ENCODE measurements at places on chromosomes 3 and 15.

DNA sequence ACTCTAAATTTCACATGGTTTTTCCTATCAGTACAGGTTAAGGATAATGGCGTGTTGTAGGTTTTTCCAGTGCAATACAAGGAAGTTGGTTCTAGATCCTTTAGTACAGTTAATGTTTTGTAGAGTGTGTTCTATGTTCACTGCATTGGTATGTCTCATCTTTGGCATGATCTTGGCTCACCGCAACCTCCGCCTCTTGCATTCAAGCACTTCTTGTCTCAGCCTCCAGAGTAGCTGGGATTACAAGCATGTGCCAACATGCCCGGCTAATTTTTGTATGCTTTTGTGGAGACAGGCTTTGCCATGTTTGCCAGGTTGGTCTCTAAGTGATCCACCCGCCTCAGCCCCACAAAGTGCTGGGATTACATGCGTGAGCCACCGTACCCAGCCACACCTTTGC lies 30.4 kb downstream of the SNRPN start:
- no peak overlapping the region for H3K27ac ChIP-seq
- no peak overlapping the region for H3K4me3 ChIP-seq
- no peaks in the 10 kb centered on the region for H3K27me3 ChIP-seq
- DNase-seq: no peak

DNA sequence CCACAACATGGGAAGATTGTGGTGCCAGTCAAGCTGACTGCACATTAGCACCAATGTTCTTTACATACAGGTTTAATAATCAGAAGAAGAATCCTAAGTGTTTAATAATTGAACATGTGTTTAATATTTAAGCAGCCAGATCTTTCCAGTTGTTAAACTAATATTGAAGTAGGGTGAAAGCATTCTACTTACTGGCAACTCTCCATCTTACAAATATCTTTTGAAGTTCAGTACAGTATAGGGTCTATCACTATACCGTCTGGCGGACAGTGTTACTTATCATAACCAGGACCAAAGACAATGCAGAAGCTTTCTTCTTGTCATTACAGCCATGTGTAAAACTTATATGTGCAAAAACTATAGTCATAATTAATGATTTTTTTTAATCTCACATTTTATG lies 376.4 kb downstream of the CNTN6 start:
- DNase-seq: no peak
- no peaks in the 10 kb centered on the region for H3K27me3 ChIP-seq
- no peaks in the 10 kb centered on the region for H3K4me1 ChIP-seq
- H3K36me3 ChIP-seq: no peaks in the 10 kb centered on the region

GRCh38 chr15:30962079-30962478 lies 29.3 kb downstream of the MTMR10 start:
- H3K36me3 ChIP-seq: peaks cover 15% of the 10 kb centered on the region
- no peak for DNase-seq
- H3K27me3 ChIP-seq: no peaks in the 10 kb centered on the region
- H3K27ac ChIP-seq: no peak overlapping the region

- peak overlapping the region; percentile 79 for H3K27ac ChIP-seq
- no peaks in the 10 kb centered on the region for H3K36me3 ChIP-seq
- 0 out of 2 replicates have a peak, but pooled peaks cover 3% of the 10 kb centered on the region for H3K4me1 ChIP-seq
These were observed 435 bp downstream of the SLC35G2 start for GRCh38 chr3:136819392-136819730.

GRCh38 chr3:77096966-77097890 lies 57.3 kb downstream of the ROBO2 start:
- no peaks in the 10 kb centered on the region for H3K36me3 ChIP-seq
- no peak for DNase-seq
- H3K4me1 ChIP-seq: no peaks in the 10 kb centered on the region
- no peaks in the 10 kb centered on the region for H3K27me3 ChIP-seq
- H3K27ac ChIP-seq: no peak overlapping the region
- no peak overlapping the region for H3K4me3 ChIP-seq

DNA sequence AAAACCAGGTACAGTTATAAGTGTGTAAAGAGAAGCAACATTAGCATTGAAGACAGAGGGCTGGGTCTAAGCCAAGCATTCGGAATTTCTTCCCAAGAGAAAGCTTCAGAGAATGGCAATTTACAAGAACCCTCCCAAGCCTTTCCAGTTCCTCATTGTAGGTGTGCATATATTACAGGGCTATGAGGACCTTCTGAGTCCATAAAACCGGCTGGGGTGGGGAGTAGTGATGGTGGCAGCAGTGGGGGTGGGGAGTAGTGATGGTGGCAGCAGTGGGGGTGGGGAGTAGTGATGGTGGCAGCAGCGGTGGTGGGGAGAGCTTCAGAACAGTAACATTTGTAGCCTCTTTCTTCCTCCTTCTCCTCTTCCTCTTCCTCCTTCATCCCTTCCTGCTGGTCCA lies 368.7 kb upstream of the UMPS start:
- H3K36me3 ChIP-seq: no peaks in the 10 kb centered on the region
- peaks cover 11% of the 10 kb centered on the region for H3K27me3 ChIP-seq
- no peak overlapping the region for H3K27ac ChIP-seq
- H3K4me1 ChIP-seq: peaks cover 4% of the 10 kb centered on the region
- H3K4me3 ChIP-seq: no peak overlapping the region
- no peak for DNase-seq

- no peaks in the 10 kb centered on the region for H3K4me1 ChIP-seq
- H3K36me3 ChIP-seq: peaks cover 10% of the 10 kb centered on the region
- DNase-seq: peak; percentile 2
- H3K27me3 ChIP-seq: no peaks in the 10 kb centered on the region
- no peak overlapping the region for H3K4me3 ChIP-seq
These were observed 1134.2 kb downstream of the ROBO1 start for GRCh38 chr3:78633626-78634025.

GRCh38 chr15:44792715-44793114 lies 56.4 kb downstream of the TRIM69 start:
- H3K4me1 ChIP-seq: no peaks in the 10 kb centered on the region
- no peaks in the 10 kb centered on the region for H3K36me3 ChIP-seq
- H3K4me3 ChIP-seq: no peak overlapping the region
- DNase-seq: no peak
- H3K27me3 ChIP-seq: no peaks in the 10 kb centered on the region

GRCh38 chr3:143928541-143929255 lies 42.9 kb upstream of the DIPK2A start:
- no peaks in the 10 kb centered on the region for H3K27me3 ChIP-seq
- H3K4me3 ChIP-seq: no peak overlapping the region
- H3K36me3 ChIP-seq: no peaks in the 10 kb centered on the region
- H3K27ac ChIP-seq: no peak overlapping the region
- no peaks in the 10 kb centered on the region for H3K4me1 ChIP-seq

DNA sequence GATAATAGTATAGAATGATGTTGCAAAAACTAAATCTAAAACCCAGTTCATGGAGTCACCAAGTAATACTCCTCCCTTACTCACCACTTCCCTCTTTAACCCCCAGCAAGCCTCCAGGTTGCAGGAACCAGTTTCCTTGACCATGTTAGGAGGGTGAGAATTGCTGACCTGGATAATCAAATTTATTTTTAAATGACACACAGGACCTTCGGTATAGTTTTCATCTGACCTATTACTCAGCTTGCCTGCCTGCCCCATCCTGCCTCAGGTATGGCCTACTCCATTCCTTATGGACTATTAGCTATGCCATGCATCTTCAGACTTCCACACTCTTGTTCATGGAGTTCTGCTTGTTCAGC lies 883 bp downstream of the RTP4 start:
- H3K4me3 ChIP-seq: peak overlapping the region; percentile 72
- H3K27me3 ChIP-seq: no peaks in the 10 kb centered on the region
- no peak overlapping the region for H3K27ac ChIP-seq
- no peak for DNase-seq
- H3K4me1 ChIP-seq: peaks cover 6% of the 10 kb centered on the region
- H3K36me3 ChIP-seq: no peaks in the 10 kb centered on the region

DNA sequence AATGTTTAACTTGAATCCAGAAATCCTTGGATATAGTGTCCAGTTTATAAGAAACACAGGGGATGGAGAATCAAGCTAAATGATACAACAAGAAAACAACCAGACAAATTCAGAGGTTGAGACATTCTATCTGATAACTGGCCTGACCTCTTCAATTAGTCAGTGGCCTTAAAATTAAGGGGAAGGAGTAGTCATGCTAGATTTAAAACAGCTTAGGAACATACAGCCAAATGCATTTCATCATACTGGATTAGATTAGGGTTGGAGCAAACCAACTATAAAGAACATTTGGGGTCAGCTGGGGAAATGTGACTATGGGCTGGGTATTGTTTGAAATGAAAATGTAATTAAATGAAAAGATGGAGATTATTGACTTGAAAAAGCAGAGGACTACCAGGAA lies 53.3 kb downstream of the PPARG start:
- DNase-seq: no peak
- peaks cover 8% of the 10 kb centered on the region for H3K4me1 ChIP-seq
- no peak overlapping the region for H3K4me3 ChIP-seq
- H3K27ac ChIP-seq: no peak overlapping the region
- H3K27me3 ChIP-seq: no peaks in the 10 kb centered on the region
